ENCODE measurements at places on chromosomes 16 and 17.

DNA sequence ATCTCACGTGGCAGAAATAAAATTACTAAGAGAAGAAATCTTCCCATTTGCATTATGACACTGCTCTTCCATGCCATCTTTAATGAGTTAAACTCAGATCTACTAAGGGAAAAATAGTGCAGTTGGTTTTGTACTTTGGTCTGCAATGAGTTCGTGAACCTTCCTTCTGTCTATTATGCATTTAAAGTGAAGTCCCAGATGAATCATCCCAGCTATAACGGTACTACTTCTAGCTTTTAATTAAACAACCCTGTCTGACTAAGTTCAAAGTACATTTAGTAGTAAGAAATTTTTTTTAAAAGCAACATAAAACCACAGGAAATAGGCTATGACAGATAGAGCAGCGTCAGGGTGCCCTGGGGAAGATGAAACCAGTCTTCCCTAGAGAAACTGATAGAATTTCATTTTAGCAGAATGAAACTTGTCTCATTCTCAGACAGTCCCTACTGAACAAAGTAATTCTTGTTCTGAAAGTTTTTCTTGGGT is 1.8 kb downstream of the TMIGD1 start:
- DNase-seq: no peak
- H3K36me3 ChIP-seq: no peaks in the 10 kb centered on the region
- H3K27me3 ChIP-seq: no peaks in the 10 kb centered on the region

DNA sequence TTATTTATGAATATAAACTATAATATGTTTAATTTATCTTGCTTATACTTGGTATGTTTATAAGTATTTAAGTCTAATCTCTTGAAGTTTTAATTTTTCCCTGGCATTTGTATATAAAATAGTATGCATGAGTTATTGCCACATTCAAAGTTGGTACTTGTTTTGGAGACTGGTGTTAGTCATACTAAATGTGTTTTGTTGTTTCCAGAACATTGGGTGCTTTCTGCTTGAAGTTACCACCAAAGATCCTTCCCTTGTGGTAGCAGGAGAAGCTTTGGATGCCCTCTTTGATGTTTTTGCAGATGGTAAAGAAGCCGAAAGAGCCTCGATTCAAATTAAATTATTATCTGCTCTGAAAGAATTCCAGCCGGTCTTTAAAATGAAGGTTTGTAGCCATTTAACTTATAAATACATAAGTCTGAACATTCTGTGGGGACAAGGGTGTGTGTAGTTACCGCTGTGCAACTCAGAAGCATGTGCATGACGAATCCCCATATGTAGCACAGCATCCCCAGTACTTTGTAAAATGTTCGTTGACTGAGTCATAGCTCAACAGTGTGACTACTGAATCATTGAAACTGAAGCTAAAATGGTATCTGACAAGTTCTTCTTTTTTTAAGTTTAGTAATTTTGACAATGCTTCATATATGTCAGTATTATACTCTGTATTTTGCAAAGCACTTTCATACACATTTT is 36.4 kb downstream of the HEATR3 start:
- H3K4me3 ChIP-seq: no peak overlapping the region
- no peaks in the 10 kb centered on the region for H3K27me3 ChIP-seq
- H3K4me1 ChIP-seq: no peaks in the 10 kb centered on the region
- peaks cover 6% of the 10 kb centered on the region for H3K36me3 ChIP-seq

DNA sequence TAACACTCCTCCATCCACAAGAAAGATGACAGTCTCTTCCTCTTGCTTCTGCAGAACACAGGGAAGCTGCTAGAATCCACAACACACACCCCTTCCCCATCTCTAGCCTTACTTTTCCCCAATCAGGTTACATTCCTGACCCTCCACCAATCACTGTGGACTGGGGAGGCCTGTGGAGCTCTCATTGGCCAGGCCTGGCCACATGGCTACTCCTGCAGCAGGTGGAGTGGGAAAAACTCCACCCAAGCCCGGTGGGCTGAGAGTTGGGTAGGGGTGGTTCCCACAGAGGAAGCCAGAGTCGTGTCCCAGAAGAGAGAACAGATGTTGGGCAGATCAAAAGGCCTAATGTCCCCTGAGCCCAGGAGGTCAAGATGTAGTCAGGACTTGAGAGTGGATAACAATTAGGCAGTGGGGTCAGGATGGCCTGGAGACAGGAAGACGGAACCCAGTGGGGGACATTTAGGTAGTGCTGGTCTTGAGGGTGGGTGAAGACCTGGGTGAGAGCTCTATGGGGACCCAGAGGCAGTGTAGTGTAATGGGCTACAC is 22.1 kb downstream of the COQ7 start:
- H3K4me1 ChIP-seq: peaks cover 20% of the 10 kb centered on the region
- no peak for DNase-seq
- no peak overlapping the region for H3K27ac ChIP-seq
- H3K4me3 ChIP-seq: no peak overlapping the region
- no peaks in the 10 kb centered on the region for H3K27me3 ChIP-seq

GRCh38 chr16:50984688-50985087 is 166.4 kb downstream of the SALL1 start:
- H3K36me3 ChIP-seq: no peaks in the 10 kb centered on the region
- no peaks in the 10 kb centered on the region for H3K4me1 ChIP-seq
- no peak overlapping the region for H3K4me3 ChIP-seq
- no peak overlapping the region for H3K27ac ChIP-seq
- DNase-seq: no peak

- no peaks in the 10 kb centered on the region for H3K36me3 ChIP-seq
- H3K27me3 ChIP-seq: no peaks in the 10 kb centered on the region
- DNase-seq: no peak
- H3K4me1 ChIP-seq: no peaks in the 10 kb centered on the region
These were observed 100.3 kb upstream of the NOL11 start for GRCh38 chr17:67617304-67617899.

GRCh38 chr17:17325228-17325627 is 22.1 kb downstream of the NT5M start:
- no peaks in the 10 kb centered on the region for H3K4me1 ChIP-seq
- no peaks in the 10 kb centered on the region for H3K36me3 ChIP-seq
- no peak overlapping the region for H3K27ac ChIP-seq
- DNase-seq: no peak
- H3K4me3 ChIP-seq: no peak overlapping the region

DNA sequence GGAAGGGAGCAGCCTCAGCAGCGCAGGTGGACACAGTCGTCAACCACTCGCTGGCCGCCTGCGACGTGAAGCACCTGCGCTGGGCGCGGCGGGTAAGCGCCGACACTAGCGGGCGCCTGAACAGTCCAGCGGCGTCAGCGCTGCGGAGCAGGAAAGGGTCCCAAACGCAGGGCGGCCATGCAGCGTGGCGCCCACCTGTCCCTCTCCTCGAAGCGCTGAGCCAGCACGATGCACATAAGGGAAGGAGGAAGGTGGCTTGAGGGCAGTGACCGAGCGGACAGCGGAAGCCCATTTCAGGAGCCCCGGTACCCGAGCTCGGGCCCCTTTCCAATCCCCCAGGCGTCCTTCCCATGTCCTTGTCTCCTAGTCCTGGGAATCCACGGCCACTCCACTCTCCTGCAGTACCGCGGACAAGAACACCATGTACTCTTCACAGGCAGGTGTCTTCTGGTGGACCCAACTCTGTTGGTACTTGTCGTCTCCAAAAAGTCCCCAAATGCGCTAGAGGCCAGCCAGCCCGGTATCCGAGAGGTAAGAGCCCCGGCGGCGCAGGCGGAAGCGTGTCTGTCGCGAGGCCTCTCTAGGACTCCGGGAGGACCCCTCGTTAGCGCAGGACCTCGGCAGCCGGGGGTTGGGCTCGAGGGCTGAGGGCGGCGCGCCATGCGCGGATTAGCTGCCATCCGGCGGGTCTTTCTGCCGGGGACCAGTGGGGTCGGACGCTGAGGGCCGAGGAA is 14.4 kb downstream of the ZNF232 start:
- H3K4me1 ChIP-seq: no peaks in the 10 kb centered on the region
- no peak overlapping the region for H3K27ac ChIP-seq
- no peaks in the 10 kb centered on the region for H3K27me3 ChIP-seq
- no peak for DNase-seq

GRCh38 chr16:50653633-50654519 is 27.2 kb downstream of the SNX20 start:
- H3K4me1 ChIP-seq: no peaks in the 10 kb centered on the region
- no peaks in the 10 kb centered on the region for H3K27me3 ChIP-seq
- H3K4me3 ChIP-seq: no peak overlapping the region
- H3K36me3 ChIP-seq: no peaks in the 10 kb centered on the region
- H3K27ac ChIP-seq: no peak overlapping the region

DNA sequence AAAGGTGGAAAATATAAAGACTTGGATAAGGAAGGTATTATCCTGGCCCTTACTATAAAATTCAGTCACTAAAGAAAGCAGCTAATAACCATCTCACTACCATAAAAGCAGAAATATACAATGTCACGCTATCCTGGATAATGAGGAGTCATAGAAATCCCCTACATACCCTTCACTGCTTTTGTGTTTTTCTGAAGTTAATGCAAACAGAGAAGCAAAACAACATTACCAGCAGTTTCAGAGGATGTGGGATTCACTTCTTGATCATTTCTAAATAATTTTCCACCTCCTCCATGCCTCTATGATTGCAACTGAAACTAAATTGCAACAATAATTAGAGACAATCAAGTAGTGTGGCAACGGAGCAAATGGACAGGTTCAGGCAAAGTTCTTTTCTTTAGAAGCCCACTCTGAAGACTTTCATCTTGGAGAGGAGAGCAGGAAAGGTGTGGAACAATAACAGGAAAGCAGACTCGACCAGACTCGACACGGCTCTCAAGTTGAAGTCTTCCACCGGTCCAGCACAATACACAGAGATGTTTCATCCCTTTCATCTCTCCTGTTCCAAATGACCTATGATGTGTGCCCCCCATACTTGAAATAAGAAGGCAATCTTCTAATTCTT is 10.2 kb downstream of the CYTH1 start:
- no peaks in the 10 kb centered on the region for H3K36me3 ChIP-seq
- no peaks in the 10 kb centered on the region for H3K27me3 ChIP-seq
- no peak overlapping the region for H3K4me3 ChIP-seq
